ENCODE measurements at places on chromosomes 1 and 21.
A peak's percentile ranks its signal among the peaks of the same experiment; 100 is the strongest.

- DNase-seq, result no peak
Measured at GRCh38 chr1:25912076-25912831, 6.0 kb upstream of the STMN1 start.

- DNase-seq, result peak; percentile 99
Measured at GRCh38 chr1:159077120-159077961, 775 bp upstream of the AIM2 start.

- no peak for DNase-seq
Measured at GRCh38 chr21:39175154-39175553, 8.1 kb downstream of the PSMG1 start.

- no peak for DNase-seq
Measured at GRCh38 chr1:47651311-47652089, 213.7 kb downstream of the FOXD2 start.

GRCh38 chr1:109201123-109201703, 12.5 kb upstream of the SARS1 start:
- peak; percentile 66 for DNase-seq

- DNase-seq, result no peak
Measured at GRCh38 chr1:4797016-4797410, 142.6 kb downstream of the AJAP1 start.

DNA sequence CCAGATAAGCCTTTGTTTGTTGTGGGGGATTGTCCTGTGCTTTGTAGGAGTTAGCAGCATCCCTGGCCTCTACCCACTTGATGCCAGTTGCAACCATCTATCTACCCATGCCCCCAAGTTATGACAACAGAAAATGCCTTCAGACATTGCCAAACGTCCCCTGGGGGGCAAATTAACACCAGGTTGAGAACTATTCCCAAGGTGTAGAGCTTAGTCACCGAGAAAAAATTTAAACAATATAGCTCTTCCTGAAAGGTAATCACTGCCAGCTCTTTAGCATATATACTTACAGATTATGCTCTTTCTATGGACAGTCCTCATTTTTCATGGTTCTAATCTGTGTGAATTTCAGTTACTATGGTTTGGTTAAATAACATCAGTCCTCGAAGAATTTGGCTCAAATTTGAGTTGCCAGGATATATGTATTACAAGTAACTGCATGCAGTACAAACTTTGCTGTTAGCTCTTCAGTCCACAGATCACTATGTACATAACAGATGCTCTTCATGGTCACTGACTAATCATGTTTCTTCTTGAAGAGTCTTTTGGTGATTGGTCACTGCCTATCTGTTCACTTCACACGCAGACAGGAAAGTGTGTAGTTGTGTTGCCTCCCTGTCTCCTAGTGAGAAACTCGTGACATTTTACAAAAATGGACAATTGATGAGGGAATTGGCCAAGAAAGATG, 25.2 kb downstream of the MAPKAPK2 start:
- DNase-seq, result no peak

GRCh38 chr1:208343226-208343625, 99.0 kb upstream of the PLXNA2 start:
- DNase-seq, result no peak
